T47D (cell line): ENCODE measurements at places on chromosomes 4 and X.

DNA sequence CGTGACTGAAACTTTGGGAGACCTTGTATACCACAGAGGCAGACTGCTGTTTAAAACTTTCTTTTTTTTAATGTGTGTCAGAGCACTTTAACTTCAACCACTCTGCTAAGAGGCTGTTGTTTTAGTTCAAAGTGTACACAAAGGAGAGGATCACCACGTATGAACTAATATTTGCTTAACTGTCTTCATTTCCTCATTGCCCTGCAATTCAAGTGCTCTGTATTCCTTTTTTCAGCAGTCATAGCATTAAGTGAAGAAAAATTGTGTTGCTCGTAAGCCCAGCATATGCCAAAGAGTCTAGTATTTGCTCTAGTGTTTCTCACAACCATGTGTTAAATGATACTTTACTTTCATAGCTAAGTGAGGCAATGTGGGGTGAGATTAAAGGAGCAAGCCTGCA, 63.0 kb upstream of the HHIP start:
- DNase-seq: peak; percentile 51

DNA sequence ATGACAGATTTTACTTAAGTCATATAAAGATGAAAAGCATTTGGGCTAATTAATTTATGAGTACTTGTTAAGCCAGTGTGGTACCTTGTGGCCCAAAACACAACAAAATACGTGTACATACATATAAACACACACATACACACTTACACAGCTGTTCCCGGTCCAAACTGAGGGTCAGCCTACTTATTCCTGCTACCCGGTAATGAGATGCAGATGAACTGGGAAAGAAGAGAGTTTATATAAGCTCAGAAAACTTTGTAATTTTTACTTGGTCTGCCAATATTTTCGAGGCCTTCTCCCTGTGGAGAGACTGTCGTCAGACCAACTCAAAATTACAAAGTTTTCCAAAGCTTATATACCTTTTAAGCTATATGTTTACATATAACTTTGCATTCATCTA, 25.8 kb upstream of the PBDC1 start:
- no peak for DNase-seq

- DNase-seq: no peak
Measured at GRCh38 chrX:108033890-108034289, 11.0 kb upstream of the VSIG1 start.

GRCh38 chr4:94621491-94622080, 136.2 kb upstream of the BMPR1B start:
- DNase-seq: no peak

DNA sequence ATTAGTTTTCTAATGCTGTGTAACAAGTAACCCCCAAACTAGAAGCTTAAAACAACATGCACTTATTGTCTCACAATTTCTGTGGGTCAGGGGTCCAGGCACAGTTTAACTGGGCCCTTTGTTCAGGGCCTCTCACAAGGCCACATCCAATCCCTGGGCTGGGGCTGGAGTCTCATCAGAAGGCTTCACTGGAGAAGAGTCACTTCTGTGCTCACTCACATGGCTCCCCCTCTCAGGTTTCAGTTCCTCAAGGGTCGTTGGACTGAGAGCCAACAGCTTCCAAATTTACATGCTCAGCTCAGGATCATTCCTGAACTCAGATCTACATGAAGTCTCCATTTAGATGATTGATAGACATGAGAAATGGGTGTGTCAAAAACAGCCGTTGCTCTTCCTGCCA, 77.1 kb downstream of the EVC start:
- no peak for DNase-seq

DNA sequence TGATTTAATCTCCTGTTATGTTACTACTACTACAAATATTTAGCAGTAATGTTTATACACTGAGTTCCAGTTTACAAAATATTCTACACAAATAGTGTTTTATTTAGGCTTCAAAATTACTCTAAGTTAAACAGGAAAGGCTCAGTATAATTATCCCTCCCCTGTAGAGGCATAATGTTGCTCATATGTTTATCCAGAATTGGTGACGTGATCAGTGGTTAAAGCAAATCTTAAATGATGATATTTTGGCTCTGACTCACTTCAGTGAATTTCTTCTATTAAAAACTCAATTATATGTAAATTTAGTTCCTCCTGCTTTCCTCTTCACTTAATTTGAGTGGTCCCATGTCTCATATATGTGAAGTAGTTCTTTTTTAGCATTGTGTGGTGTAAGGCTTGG, 438.5 kb downstream of the ADGRL3 start:
- no peak for DNase-seq

- DNase-seq: no peak
Measured at GRCh38 chr4:3388471-3389232, 53.1 kb upstream of the HGFAC start.

- peak; percentile 53 for DNase-seq
Measured at GRCh38 chrX:129957241-129958082, 25.0 kb upstream of the BCORL1 start.

- DNase-seq: no peak
Measured at GRCh38 chrX:117400005-117400404, 716.6 kb downstream of the KLHL13 start.

DNA sequence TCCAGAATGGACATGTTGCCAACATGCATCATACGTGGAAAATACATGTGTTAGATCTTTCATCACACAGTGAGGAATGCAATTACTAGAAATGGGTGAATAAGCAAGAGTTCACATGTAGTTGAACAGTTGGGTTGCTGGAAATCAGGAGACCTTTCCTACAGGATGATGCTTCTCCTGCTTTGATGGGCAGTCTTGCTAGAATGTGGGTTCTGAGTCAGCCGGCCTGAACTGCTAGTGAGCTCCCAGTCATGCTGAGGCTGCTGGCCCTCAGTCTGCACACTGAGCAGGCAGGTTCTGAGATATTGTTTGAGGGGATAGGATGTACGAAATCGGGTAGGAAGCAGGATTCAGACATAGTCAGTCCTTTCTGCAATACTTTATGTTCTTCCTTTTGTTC, 20.2 kb downstream of the MSL3 start:
- DNase-seq: no peak

- peak; percentile 68 for DNase-seq
Measured at GRCh38 chr4:72505314-72505744, 63.7 kb downstream of the ADAMTS3 start.

DNA sequence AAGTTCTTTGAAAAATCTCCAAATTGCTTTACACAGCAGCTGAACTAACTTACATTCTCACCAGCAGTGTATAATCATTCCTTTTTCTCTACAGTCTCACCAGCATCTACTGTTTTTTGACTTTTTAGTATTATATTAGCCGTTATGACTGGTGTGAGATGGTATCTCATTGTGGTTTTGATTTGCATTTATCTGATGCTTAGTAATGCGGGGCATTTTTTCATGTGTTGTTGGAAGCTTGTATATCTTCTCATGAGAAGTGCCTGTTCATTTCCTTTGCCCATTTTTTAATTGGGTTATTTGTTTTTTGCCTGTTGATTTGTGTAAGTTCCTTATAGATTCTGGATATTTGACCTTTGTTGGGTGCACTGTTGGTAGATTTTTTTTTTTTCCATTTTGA, 931.7 kb downstream of the CENPC start:
- no peak for DNase-seq
